Transverse colon (tissue), 4 donors: ENCODE measurements at places on chromosomes 7 and 10.
A peak's percentile ranks its signal among the peaks of the same experiment; 100 is the strongest.

DNA sequence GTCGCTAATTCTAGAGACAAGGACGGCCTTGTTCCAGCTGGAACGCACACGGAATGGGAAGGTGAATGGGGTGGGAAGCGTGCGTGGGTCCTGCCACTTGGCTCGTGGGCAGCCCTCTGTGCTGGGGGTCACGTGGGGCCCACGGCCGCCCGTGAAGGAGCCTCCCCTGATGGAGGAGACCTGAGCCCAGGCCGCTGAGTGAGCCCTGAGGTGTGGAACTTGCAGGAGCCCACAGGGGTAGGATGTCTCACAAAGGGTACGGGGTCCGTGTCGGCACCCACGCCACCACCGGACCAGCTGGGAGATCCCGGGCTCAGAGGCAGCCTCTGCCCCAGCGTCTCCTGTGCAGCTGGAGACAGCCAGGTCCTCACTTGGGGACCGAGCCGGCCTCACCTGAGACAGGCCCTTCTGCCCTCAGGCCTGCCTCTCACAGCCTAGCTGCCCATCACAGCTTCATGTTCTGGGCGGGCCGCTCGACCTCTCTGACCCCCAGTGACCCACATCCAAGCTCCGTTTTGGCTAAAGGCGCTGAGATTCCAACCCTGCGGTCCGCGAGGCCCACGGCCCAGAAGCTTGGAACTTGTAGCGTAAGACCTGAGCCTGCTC is 84.8 kb downstream of the FOXL3 start:
- DNase-seq: peak; percentile 5

GRCh38 chr10:34723750-34724149 is 91.3 kb downstream of the PARD3 start:
- peak; percentile 47 for DNase-seq

- DNase-seq: no peak
Observed at GRCh38 chr10:56928714-56929113, 567.7 kb upstream of the ZWINT start.

GRCh38 chr7:41277561-41277960 is 425.3 kb downstream of the INHBA start:
- DNase-seq: no peak

GRCh38 chr7:153407291-153408046 is 644.7 kb upstream of the DPP6 start:
- DNase-seq: no peak

GRCh38 chr7:148204639-148205304 is 385.8 kb upstream of the C7orf33 start:
- no peak for DNase-seq

- no peak for DNase-seq
Observed at GRCh38 chr7:135333200-135333599, 99.6 kb downstream of the STRA8 start.

GRCh38 chr10:127948791-127949190 is 41.9 kb downstream of the PTPRE start:
- DNase-seq: no peak

GRCh38 chr10:70357565-70357964 is 24.9 kb downstream of the LRRC20 start:
- no peak for DNase-seq

DNA sequence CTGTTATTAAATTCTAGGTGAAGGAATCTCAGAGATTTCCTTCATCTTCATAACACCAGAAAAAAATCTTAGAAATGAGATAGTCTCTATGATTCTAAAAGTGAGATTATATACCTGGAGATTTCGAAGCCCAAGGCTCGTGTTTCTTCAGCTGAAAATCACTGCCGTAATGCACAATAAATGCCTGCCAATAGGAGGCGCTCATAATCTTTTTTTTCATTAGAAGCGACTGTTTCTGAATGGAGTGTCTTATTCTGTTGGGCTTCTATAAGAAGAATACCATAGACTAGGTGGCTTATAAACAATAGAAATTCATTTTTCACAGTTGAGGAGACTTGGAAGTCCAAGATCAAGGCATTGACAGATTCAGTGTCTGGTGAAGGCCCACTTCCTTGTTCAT is 294.7 kb downstream of the PRKG1 start:
- DNase-seq: no peak

GRCh38 chr7:135731-136645 is 56.4 kb upstream of the FAM20C start:
- DNase-seq: no peak

DNA sequence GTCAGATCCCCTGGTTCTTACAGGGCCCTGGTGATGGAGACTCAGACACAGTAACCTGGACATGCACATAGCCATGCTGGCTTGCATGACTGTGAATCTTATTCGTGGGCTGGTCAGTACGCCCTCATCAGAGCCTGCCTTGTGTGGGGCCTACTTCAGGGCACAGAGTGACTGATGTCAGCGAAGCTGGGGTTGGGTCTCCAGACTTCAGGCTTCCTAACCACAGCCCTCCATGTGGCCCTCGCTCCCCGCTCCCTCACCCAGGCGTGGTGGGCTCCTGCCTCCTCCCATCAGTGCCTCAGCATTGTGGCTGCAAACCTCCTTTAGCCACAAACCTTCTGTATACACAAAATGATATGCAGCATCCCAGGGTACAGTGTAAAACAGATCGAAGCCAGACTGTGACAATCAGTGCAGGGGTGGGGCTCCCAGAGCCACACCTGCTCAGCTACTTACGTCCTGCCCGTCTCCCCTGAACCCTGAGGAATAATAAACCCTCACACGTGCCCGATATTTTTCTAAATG is 7.1 kb upstream of the C10orf105 start:
- DNase-seq: peak; percentile 44

GRCh38 chr10:69338547-69339450 is 60.5 kb downstream of the HK1 start:
- no peak for DNase-seq

DNA sequence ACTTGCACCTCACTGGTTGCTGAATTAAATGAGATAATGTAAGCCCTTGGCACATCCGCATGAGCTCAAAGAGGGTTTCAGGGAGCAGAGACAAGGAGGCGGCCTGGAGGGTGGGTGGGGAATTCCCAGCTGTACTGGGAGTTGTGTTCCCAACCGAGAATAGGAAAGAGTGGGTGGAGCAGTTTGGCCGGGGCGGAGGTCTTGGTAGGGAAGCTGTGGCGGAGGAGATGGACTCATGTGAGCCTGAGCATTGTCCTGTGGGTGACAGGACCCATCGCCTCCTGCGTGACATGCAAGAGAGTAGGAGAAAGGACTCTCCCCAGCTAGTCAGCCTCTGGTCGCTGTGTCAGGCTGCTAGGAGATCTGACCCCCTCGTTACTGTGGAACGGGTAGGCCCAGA is 41.0 kb upstream of the SAMD8 start:
- no peak for DNase-seq

GRCh38 chr7:132996581-132997242 is 85.2 kb downstream of the CHCHD3 start:
- no peak for DNase-seq

DNA sequence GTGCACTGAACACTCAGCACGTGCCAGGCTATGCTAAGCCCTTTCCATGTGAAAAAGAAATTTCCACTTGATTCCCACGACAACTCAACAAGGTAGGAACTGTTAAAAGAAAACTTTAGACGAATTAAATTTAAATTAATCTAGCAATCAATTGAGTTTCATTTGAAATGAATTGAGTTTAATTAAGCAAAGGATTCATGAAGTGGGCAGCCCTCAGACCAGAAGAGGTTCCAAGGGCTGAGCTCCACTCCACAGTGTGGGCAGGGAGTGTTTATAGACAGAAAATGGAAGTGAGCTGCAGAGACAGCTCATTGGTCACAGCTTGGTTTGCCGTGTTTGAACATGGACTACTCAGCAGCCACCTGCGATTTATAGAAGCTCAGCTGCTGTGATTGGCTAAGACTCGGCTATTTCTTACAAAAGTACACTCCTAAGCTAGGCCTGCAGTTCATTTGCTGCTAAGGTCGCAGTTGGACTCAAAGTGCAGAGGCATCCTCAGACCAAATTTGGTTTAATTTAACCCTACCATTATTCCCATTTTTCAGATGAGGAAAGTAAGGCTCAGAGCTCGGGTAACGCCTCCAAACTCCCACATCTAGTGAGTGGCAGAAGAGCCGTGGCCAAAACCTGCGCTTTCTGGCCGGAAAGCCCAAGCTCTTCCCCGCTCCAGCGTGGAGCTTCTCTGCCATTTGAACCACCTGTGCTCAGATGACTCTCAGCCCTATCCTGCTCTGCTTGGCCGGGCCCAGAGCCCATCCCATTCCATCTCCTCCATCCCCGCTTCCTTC is 24.9 kb downstream of the CALML3 start:
- no peak for DNase-seq

GRCh38 chr10:88647061-88647615 is 17.1 kb upstream of the LIPF start:
- DNase-seq: no peak
